ENCODE measurements at places on chromosomes 13 and 19.

GRCh38 chr13:95246292-95247082 lies 54.8 kb downstream of the ABCC4 start:
- DNase-seq, result no peak

DNA sequence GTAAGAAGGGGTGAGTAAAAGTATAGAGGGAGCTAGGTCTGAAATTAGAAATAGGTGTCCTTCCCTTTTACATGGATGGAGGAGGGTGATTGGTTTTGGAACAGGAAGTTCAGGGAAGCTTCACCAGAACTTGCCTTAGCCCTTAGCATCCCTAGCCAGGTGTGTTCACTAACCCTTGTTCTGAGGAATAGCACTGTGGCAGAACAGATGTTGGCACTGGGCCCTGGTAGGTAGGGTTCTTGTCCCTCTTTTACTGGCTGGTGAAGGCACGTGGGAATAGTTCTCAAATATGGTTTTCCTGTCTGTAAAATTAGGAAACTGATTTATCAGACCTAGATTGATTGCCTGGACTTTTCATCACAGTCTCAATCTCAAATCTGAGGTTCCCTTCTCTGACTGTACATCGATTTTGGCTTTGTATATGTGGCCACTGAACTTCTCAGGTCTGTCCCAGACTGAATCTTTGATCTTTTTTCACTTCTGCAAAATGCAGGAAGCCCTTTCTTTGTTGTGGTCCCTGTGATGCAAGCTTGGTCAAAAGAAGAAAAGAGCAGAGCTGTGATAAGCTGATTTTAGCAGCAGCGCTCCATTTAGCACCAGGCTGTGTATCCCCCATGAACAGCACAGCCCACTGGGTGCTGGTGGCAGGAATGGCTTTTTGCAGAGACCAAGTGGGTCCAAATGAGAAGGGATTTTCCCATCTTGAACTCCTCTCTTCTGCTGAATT lies 86.2 kb upstream of the HTR2A start:
- DNase-seq, result no peak

- DNase-seq, result no peak
These were observed 1438.6 kb downstream of the UQCRFS1 start for GRCh38 chr19:27774337-27774736.

- DNase-seq, result no peak
These were observed 180.8 kb upstream of the RFC3 start for GRCh38 chr13:33636955-33637670.

GRCh38 chr13:73696271-73696670 lies 437.9 kb downstream of the KLF12 start:
- DNase-seq, result no peak

Measured in T1000 (cell line).